ENCODE measurements at places on chromosomes 5 and 9. TPM values are rescaled to one million over a fixed set of nuclear protein-coding genes. Genes with fewer than 3 reads are reported as not detected.

DNA sequence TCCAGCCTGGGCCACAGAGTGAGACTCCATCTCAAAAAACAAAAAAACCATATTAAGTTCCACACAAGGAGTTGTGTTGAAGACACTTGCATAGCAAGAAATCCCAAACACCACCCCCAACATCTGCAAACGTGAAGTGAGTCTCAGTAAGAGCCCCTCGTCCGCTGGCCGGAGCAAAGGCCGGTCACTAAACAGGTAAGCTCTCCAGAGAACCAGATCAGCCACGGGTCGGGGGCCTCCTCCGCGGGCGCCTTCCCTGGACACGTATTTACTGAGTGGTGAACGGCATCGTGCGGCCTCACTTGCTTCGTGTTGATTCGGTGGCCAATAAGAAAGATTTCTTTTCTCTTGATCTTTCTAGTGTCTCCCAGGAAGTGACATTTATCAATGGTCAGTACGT lies 93.6 kb downstream of the MRPL36 start:
- DNase-seq, result no peak

CHSY3 gene
- polyA plus RNA-seq, result not detected

DNA sequence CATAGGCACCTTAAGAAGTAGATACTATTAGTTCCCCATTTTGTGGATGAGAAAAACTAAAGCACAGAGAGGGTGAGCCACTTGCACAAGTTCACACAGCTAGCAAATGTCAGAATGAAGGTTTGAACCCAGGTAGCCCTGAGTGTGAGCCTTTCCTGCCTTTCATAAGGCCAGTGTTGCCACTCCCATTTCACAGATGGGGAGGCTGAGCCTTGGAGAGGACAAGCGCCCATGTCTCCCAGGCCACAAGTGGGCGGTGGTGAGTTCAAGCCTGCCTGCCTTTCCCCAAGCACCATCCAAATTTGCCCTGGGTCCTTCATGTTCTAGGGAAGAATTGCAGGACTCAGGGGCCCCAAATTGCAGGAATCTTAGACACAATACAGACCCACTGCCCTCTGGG lies 50.6 kb downstream of the LHX2 start:
- no peak for DNase-seq

PGM5 gene
- 20.6 TPM for polyA plus RNA-seq

- no peak for DNase-seq
Measured at GRCh38 chr9:124001866-124002525, 9.6 kb upstream of the LHX2 start.

DNA sequence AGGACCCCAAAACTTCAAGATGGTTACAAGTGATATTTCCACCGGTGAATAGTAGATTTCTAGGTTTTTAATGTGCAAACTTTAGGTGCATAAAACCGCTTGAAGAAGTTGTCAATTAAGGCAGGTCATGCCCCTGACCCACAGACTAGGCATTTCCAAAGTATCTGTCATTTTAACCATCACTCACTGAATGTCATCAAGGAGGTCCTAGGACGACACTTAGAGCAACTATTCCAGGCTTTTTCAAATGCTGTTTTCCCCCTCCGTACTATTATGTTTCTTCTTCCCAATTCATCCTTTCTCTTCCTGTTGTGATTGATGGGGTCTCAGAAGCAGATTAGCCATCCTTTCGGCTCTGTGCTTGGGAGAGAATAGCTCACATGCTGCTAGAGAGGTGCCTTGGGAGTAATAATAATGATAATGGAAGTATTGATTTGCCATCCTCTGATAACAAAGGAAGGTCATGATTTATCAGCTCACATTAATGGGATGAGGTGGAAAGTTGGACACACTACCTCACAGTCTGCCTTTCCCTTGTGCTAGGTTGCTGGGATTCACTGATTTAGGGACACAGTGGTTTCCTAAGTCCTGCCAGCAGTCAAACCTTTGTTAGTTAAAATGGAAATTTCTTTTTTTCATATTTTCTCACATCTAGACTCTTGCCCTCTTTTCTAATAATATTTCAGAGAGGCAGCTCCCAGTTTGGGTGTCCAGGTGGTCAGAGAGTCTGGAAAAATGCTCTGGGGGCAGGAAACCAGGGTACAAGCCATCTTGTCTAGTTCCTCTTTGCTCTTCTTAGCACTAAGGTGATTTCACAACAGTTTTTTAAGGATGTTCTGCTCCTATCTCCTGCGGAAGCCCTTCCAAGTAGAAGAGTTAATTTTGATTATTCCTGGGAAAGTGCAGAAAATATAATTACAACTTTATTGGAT lies 67.0 kb downstream of the PTTG1 start:
- no peak for DNase-seq
